ENCODE measurements at places on chromosomes 5 and 9.

- no peak for DNase-seq
Observed at GRCh38 chr9:83403527-83404238, 134.5 kb downstream of the FRMD3 start.

DNA sequence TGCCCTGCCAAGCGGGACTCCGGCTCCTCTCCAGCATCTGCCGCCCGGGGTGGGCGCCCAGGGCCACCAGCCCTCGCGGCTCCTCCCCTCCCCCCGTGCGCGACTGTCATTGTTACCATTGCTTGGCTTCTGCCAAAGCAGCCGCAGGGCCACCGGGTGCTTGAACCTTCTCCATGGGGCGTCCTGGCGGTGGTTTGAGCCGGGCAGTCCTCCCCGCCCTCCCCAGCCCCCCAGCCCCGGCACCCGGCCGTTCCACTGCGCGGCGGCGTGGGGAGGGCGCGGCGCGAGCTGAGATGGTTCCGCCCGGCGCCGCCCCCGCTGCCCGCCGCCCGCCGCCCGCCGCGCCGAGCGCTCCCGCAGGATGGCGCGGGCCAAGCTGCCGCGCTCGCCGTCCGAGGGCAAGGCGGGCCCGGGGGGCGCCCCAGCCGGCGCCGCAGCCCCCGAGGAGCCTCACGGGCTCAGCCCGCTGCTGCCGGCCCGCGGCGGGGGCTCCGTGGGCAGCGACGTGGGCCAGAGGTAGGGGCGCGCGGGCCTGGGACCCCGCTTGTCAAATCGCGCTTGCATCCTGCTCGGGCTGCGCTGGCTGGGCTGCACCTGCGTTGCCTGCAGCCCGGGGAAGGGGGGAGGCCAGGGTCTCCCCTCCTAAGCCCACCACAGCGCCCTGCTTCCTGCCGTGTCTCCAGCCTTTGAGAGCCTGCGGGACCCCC is 34.4 kb downstream of the KCNT1 start:
- DNase-seq, result no peak

DNA sequence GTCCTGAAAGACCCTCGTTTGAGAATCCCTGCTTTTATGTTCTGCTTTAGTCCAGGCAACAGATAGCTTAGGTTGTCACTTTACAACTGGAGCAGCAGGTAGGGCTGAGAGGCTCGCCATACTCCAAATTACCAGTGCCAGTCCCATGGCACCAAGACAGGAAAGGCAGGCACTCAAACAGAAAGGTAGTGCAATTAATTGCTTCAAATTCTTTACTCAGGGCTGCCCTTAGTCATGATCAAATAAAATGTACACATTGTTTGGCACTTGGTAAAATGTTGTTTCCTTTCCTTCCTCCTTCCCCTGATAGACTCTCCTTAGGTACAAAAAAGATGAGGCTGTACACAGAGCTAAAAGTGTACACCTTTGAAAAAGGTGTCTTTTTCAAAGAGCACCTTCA is 115.8 kb upstream of the CCDC152 start:
- DNase-seq, result no peak

DNA sequence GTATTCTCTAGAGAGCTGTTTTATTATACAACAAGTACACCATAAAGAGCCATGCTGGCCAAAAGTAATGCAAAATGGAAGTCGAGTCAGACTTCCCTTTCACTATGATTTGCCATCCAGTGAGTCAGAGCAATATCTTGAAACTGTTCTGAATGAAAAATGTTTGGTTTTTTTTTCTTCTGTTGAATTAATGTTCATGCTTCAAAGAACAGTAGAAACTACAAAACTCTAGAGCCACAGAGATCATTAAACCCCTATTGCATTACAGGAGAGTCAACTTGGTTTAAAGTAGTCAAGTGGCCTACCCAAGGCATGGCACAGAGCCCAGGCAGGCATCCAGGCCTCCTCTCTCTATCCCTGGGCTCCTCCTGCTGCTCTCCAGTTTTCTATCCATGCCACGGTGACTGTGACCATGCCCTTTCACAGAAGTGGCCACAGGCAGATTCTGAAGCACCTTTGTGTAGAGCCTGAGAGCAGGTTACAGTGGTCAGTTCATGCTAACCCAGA is 358.9 kb downstream of the DEPDC1B start:
- DNase-seq, result no peak

DNA sequence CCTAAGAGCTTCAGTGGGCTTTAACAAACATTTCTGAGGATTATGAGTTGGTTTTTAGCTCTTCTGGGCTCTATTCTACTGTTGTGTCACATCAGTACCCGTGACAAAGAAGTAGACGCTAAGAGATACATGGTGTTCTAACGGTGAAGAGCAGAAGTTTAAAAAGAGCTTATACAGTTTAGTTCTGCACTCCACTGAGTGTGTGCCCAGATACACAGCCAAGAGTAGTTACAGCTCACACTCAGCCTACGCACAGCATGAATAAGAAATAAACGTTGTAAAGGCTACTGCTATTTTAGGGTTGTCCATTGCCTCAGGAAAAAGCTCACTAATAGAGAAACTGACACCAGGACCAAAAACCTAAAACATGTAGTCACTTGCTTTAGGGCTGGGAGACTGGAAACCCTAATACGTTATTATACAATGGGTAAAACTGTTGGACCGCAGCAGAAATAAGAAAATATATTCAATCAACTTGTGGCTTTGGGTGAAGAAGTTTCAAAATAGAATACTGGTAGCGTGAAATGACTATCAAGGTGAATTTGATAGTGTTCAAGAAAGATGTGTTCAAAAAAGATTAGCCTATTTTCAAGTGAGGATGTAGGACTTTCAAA is 34.7 kb downstream of the PSIP1 start:
- no peak for DNase-seq

- peak; percentile 9 for DNase-seq
Observed at GRCh38 chr9:114289106-114289505, 33.8 kb upstream of the ORM1 start.

DNA sequence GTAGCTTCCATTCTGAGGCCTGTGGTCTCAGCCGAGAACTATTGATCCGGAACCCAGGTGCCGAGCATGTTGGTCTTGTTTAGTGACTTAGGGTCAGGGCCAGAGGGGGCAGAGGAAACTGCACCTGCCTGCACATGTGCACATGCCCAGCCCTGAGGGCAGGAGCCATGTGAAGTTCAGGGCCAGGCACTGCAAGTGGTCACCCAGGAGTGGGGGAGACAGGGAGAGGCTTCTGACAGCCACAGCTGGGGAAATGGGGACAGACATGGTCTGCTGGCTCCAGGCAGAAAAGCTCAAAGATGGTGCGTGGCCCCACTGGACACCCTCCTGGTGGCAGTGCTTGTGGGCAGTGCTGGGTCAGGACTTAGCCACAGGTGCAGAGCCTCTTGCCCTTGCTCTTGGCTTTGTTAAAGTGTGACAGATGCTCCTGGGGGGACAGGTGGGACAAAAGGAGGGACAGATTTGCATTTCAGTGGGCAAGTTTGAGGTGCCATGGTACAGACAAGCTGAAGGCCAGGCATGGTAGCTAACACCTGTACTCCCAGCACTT is 134.4 kb downstream of the CACNA1B start:
- DNase-seq, result no peak

DNA sequence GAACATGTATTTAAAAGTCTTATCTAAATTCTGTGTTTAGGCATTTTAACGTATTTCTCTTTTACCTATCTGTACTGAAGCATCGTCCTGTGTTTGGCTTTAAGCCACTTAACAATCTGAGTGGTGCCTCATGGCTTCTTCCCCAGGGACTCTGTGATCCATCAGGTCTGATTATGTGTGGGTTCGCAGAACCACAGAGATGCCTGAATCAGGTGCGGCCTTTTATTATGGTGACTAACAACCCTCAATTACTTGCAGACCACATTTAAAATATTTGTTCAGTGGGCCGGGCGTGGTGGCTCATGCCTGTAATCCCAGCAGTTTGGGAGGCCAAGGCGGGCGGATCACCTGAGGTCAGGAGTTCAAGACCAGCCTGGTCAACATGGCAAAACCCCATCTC is 39.6 kb upstream of the SAP30L start:
- DNase-seq, result no peak

DNA sequence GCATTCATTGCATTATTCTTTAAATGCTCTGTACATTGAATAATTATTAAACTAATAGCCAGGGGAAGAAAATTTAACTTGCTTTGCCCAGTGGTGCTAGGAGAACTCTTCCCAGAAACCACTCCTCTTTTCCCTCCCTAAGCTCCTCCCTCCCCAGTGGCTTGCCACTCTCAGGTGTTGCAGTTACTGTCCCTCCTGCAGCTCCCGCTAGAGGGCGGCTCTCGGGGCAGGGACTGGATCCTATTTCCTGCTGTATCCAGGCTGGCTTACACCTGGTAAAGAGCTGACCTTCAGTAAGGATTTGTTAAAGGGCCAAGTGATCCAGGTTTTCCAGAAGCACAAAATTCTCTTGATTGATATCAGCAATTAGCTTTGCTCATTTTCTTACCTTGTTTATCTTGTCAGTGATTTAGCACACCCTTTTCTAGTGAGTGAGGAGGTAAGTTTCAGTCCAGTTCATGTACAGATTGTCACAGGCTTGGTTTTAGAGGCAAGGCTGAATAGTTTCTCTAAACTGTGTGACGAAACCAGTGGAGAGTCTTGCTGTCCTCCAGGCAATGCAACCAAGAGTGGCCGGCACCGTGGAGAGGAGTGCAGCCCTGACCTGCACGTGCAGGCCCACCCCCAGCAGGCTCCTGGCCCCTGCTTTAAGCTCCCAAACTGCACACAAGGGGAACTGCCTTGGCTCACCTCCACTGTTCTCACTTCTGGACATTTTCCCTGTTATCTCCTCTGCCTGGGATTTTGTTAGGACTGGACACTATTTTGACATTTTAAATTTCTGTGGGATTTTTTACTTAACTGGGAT is 423.8 kb downstream of the SPOCK1 start:
- DNase-seq, result no peak

- no peak for DNase-seq
Observed at GRCh38 chr9:83013867-83014605, 48.9 kb downstream of the RASEF start.

- DNase-seq, result no peak
Observed at GRCh38 chr9:12629067-12629466, 64.1 kb upstream of the TYRP1 start.

GRCh38 chr9:105007143-105007542 is 79.2 kb upstream of the ABCA1 start:
- DNase-seq, result no peak

- no peak for DNase-seq
Observed at GRCh38 chr9:34994900-34995669, 5.5 kb downstream of the DNAJB5 start.

- no peak for DNase-seq
Observed at GRCh38 chr5:110880413-110880812, 141.6 kb downstream of the SLC25A46 start.

- no peak for DNase-seq
Observed at GRCh38 chr9:36035006-36035405, 1.7 kb upstream of the RECK start.

DNA sequence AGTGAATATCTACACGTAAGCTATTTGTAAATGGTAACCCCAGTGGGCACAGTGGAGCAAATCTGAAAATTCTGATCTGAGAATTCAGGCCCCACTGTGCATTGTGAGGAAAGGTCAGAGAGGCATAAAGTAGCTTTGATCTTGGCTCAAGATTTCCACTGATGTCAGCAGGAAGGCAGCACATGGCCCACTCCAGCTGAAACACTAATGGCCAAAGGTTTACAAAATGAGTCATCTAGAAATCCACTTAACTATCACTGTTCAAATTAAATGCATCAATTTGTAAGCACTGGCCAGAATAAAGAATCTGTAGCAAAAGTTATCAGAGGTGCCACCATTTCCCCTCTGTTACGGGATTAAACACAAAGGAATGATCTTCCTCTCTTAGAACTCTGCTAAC is 191.6 kb downstream of the C9orf152 start:
- DNase-seq, result no peak

DNA sequence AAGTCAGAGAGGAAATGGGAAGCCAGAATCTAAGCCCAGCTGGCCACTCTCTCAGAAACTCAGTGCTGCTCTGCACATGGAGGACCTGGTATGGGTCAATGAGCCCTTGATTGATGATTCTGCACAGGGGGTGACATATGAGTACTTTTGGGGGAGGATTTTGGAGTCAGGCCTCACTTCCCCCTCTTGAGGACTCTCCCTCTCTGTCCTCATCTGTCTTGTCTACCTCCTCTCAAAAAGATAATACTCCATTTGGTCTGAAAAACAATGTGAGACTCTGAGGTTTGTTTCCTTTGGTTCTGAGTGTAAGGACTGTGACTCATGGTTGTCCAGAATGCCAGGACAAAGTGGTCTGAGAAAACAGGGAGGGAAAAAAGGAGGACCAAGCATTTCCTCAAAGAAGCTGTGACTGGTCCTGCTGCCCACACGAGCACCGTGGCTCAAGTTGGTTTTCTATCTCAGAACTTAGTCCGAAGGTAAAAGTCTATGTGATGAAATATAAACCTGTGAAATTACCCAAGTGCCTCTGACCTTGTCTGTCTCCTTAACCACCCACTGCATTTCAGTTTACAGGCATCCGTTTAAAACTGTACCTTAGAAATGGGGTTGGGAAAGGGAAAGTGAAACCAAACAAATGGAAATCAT is 11.1 kb downstream of the TTC39B start:
- no peak for DNase-seq

DNA sequence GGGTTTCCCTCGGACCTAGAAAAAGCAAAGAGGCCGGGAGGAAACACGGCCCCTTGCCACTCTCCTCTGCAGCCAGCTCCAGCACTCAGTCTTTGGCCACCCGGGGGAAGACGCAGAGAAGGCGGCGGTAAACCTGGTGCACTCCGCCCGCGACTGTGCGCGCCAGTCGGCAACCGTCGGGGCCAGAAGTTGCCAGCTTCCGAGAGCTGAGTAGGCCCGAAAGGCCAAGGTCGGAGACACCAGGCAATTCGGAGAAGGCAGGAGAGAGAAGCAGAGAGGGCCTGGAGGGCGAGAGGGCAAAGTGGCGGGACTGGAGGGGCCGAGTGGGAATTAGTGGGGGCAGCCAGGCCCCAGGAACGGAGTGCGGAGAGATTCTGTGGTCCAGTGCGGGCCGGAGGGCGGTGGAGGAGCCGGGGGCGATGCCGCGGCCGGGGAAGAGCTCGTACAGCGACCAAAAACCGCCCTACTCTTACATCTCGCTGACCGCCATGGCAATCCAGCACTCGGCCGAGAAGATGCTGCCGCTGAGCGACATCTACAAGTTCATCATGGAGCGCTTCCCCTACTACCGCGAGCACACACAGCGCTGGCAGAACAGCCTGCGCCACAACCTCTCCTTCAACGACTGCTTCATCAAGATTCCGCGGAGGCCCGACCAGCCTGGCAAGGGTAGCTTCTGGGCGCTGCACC is at the start of gene FOXB2:
Gene FOXB2, plus strand, starts transcription at position 420 of the 690 bp plus-strand sequence. Its CDS starts 0 bp downstream, at position 420.
- no peak for DNase-seq

GRCh38 chr5:10151656-10152055 is 98.0 kb downstream of the ATPSCKMT start:
- DNase-seq, result no peak

- DNase-seq, result peak; percentile 34
Observed at GRCh38 chr5:33936004-33936380, 194 bp upstream of the RXFP3 start.

DNA sequence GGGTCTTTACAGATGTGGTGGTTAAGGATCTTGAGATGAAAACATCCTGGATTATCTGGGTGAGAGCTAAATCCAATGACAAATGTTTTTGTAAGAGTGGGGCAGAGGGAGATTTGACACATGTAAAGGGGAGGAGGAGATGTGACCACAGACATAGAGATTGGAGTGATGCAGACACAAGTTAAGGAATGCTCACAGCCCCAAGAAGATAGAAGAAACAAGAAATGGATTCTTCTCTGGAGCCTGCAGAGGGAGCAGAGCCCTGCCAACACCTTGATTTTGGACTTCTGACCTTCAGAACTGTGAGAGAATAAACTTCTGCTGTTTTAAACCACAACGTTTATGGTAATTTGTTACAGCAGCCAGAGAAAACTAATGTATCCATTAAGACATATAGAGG is 21.7 kb downstream of the ITGA2 start:
- DNase-seq, result no peak
